ENCODE measurements at places on chromosomes 12 and 14.

DNA sequence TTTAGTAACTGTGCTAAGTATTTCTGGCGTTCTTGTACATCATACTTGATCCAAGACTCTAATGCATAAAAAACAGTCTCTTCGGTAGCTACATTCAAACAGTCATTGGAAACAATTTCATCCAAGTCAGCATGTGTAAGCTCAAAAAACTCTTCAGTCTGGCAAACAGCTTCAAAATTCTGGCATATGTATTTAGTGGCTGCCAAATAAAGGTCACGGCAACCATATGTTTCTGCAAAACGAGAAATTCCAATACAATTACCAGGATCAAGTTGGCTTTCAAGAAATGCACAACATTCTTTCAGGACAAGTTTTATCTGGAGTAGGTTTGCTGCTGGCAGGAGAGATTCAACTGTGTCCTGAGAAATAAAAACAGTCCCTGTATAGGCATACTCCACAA lies 16.5 kb downstream of the KLHL28 start:
- no peak for DNase-seq

DNA sequence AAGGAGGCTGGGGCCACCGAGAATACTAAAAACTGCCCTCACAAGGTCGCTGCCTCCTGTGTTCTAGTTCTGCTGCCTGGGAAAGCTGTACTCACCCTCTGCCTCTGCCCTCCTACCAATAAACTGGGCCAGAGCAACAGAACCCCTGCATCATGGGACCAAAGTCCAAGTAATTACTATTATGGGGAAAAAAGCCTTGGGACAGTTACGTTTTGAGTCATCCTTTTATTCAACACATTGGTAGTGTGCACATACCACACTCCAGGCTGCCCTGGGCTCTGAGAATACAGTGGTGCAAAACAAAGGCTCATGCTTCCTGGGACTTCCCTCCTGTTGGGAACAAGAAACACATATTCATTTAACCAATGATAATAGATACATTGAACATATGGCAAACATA lies 49.0 kb downstream of the CACNA1C start:
- no peak for DNase-seq

GRCh38 chr14:96039633-96040311 lies 610 bp downstream of the C14orf132 start:
- peak; percentile 8 for DNase-seq

- no peak for DNase-seq
Measured at GRCh38 chr14:104020471-104020870, 65.0 kb upstream of the ASPG start.

DNA sequence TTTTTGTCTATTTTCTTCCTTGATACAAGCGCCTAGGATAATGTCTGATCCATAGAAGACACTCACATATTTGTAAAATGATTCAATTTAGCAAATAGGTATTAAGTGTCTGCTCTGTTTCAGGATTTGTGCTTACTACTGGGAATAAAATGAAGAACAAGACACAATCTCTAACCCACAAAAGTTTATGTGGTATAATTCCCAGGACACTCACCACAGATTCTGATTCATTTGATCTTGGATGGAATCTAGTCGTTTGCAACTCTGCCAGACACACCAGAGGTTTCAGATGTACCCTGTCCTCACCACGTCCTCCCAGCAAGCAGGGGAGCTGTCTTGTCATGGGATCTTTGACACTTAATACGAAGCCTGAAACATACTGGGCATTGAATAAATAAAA lies 208.3 kb downstream of the LRIG3 start:
- no peak for DNase-seq

DNA sequence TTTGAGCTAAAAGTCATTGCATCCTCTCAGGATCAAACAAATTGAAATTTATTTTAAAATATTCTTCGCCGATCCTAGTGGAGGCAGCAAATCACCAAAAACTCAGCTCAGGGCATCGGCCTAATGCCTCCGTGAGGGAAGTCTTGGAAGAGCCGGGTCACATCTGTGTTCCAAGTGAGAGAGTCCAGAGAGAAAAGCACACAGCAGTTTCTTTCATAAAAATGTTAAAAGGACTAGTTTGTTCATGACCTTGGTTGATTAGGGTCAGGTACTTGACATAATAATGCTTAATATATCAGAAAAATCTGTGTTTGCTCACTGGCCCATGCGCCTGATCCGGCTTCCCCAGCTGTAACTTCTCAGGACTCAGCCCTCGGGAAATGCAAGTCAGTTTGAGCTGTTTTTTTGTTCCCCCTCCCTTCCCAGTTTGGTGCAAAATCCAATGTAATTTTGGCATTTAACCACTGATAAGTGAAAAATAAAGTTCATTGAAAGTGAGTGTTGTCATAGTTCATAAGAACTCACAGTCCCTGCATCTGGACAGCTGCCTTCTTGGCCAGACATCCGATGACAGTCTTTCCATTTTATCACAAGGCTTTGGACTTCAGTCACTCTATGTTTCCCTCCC lies 161.7 kb downstream of the CAND1 start:
- DNase-seq = no peak

DNA sequence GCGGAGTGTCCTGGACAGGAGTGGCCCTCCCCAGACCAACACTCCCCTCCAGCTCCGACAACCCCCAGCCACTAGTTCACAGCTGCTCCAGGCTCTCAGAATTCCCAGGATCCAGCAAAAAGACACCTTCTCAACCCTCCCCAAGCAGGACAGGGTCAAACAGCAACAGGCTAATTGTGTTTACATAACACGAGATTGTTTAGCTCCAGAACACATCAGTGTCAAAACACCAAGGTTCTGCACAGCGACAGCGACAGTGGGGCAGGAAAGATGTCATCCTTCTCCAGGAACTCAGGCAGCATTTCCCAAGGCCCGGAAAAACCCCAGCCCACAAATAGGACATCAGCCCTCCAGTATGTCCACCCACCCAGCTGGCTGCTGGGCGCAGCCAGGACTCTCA lies 16.5 kb downstream of the ITPK1 start:
- no peak for DNase-seq

DNA sequence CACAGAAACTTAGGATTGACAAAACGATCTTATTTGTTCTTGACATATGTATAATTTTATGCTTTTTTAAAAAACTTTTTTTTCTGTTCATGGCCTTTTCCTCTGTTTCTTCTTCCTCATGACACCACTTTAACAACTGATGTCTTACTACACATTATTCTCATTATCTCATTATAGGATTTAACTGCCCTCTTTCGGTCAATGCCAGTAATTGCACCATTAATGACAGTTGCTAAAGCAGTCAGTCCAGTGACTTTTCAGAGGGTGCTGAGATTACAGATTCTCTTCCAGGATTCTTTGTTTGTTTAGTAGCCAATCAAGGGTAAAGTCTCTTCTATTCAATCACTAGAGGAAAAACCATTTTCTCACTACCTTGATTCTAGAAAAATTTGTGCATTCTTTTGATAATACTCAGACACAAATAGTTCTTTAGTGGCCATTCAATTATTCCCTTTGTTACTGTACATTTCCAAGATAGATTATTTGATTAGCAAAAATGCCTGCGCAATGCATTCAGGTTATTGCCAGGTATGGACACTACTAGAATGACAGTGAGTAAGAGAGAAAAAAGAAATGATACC lies 50.1 kb downstream of the KLRG1 start:
- DNase-seq = no peak

GRCh38 chr14:105939810-105940508 lies 413.6 kb downstream of the TMEM121 start:
- no peak for DNase-seq

- DNase-seq = no peak
Measured at GRCh38 chr12:16586350-16587109, 19.4 kb downstream of the LMO3 start.

DNA sequence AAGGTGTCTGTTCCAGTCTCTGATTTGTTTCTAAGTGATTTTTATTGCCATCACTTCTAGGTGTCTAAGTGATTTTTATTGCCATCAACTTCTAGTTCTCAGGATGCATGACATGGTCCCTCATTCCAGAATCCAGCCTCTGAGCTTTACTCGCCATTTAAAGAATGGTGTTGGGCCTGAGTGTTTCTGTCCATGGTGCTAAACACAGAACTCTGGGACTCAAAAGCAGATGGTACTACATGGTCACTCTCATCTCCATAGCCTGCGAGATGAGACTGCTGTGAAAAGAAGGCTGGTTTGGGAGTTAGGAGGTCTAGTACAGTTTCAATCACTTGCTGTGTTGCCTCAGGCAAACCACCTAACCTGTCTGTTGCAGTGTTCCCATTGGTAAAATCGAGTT lies 276.6 kb downstream of the NRXN3 start:
- no peak for DNase-seq

GRCh38 chr12:120483621-120484020 lies 12.3 kb upstream of the DYNLL1 start:
- no peak for DNase-seq

GRCh38 chr14:79117561-79117960 lies 947.4 kb downstream of the NRXN3 start:
- no peak for DNase-seq

GRCh38 chr12:21190016-21190415 lies 59.0 kb downstream of the SLCO1B1 start:
- DNase-seq = no peak
